ENCODE measurements at places on chromosomes 1 and 21.

DNA sequence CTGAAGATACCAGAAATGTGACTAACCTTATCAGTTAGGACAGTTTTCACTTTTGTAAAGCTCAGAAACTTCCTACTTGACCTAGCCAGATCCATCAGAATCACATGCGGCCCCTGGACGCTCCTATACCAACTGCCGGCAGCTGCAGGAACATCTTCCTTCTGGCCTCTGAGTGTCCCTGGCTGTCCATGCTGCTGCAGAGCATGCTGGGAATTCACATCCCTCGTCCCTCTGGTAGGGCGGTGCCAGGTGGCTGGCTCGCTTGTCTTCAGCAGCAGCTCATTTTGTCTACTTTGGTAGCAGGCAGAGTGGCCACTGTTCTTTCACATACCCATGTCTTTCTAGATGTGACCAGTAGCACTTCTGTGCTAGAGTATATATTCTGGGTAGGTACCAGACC, 34.4 kb downstream of the HHAT start:
- no peak for DNase-seq

- no peak for DNase-seq
Observed at GRCh38 chr21:31698461-31698860, 33.5 kb downstream of the SCAF4 start.

DNA sequence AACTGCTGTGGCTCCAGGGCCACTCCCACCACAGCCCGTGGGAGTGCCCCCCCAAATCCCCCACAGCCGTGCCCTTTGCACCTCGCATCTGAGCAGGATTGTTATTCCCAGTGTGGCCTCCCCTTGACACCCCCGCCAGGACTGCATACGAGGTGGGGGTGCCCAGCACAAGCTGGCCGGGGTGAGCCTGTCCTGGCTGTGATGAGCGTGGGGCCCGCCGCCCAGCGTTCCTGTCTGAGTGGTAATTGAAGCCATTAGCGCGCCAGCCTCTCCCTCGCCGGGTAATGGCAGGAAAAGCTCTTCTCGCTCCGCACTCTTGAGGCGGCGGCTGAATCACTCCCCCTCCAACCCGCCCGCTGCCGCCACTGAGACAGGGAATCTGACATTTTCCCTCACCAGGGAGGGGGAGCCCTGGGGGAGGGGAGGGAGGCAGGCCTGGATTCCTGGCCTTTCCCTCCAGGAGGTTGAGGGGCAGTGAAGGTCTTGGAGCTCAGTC, 27.7 kb downstream of the PTPRF start:
- no peak for DNase-seq

DNA sequence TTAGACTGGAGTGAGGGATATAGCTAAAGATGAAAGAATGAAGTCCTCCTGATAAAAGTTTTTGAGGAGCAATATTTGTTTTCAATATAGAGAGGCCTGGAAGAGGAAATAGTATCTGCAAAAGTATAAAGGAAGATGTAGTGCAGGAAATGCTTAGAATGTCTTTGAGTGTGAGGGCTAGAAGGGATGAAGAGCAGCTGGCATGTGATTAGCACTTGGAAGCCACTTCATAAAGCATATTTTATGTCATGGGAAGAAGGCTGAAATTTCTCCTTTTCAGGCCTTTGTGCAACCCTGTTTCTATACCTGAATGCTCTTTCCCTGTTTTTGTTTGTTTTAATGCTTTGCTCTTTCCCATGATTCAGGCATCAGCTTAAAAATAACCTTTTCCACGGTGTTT, 323.3 kb upstream of the DEPDC1 start:
- DNase-seq = no peak

- no peak for DNase-seq
Observed at GRCh38 chr1:221331273-221332183, 410.4 kb downstream of the DUSP10 start.

DNA sequence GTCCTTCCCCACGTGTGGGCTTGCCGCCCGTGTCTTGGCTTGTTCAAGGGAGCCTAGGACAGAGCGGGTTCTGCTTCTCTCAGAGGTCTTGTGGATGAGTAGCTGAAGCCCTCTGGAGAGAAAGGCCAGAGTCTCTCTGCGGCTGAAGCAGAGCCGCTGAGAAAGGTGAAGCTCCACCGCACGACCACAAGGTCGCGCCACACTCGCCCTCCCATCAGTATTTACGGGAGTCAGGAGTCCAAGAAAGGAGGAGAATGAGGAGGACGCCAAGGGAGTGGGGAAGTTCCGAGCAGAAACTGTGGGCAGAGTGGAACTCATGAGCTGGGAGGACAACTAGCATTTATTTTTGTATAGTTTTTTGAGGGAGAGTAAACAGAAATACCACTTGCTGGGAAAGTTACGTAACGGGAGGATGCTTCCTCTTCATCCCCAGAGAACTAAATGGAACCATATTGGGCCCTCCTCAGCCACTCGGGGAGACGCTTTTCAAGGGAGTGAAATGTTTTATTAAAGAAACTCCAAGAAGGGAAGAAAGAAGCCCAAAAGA, 51.6 kb upstream of the HAO2 start:
- DNase-seq = no peak

- DNase-seq = no peak
Observed at GRCh38 chr1:31679676-31680230, 24.1 kb downstream of the COL16A1 start.
